ENCODE measurements at places on chromosomes 13 and 19.
A peak's percentile ranks its signal among the peaks of the same experiment; 100 is the strongest.

DNA sequence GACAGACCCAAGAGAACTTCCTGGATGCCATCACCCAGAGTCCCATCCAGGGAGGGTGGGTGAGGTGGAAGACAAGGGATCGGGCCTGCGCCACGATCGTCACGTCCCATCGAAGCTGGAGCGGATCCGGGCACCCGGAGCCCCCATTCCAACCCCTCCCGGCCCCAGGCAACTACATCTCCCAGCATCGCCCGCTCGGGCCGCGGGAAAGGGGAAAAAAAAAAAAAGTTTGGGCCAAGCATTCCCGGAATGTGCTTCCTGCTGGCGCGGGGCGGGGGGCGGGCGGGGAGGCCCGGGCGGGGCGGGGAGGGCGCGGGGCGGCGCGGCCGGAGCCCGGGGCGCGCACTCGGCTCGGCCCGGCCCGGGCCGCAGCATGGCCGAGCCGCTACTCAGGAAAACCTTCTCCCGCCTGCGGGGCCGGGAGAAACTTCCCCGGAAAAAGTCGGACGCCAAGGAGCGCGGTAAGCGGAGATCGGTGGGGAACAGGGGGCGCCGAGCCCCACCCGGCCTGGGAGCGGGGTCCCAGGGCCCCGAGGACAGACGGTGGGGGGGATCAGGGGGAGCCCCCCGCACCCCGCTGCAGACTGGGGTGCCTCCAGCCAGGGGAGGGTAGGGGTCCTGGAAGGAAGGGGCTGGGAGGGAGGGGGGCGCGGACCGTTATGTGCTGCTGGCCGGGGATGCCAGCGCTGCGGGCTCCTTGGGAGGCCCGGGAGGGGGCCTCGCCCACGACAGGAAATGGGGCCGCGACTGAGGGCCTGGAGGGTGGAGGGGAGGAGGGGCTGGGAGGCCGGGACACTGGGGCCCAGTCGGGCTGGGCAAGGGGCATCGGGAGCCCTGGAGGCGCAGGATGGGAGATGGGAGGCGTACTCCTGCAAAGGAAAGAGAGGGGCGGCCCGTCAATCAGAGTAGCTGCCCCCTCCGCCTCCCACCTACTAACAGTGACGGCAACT is at the start of gene SYDE1:
Gene SYDE1, plus strand, starts transcription at position 341 of the 950 bp plus-strand sequence. Its CDS starts 33 bp downstream, at position 374.
- ATAC-seq = peak; percentile 18

GRCh38 chr13:30565658-30566057 is 52.1 kb upstream of the USPL1 start:
- no peak for ATAC-seq

GRCh38 chr19:13355356-13355755 is 150.9 kb downstream of the CACNA1A start:
- ATAC-seq = no peak

DNA sequence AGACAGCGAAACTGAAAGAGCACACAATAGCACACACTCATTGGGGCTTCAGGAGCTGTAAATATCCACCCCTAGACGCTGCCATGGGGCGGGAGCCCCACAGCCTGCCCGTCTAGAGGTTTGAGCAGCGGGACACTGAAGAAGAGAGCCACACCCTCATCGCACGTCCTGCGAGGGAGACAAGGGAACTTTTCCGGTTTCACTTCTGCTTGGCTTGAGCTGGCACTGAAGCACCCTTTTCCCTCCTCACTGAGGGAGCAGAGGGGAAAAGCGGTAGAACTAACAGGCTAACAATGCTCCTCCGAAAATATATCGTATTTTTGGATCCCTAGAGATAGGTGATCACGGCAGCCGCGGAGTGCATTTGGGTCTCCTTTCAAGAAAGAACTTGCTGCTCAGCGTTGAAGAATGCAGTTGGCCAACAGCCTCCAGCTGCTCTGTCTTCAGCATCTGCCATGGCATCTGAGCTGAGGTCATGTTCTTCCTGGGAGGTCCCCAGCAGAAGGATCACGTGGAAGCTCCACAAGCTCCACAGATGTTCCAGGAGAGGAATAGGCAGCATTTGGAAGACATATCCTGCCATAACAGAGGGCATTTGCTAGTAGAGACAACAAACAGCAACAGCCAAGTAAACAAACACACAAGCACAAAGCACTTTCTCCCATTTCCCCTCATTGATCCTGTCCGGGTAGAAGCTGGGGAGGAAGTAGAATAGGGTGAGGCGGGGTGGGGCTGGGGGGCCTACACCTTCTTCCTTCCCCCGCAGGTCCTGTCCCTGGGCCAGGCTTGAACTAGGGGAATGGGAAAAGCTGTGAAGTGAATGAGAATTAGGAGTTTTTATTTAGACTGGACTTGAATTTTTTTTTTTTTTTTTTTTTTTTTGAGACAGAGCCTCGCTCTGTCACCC is 44.8 kb upstream of the ALOX5AP start:
- ATAC-seq = peak; percentile 76

DNA sequence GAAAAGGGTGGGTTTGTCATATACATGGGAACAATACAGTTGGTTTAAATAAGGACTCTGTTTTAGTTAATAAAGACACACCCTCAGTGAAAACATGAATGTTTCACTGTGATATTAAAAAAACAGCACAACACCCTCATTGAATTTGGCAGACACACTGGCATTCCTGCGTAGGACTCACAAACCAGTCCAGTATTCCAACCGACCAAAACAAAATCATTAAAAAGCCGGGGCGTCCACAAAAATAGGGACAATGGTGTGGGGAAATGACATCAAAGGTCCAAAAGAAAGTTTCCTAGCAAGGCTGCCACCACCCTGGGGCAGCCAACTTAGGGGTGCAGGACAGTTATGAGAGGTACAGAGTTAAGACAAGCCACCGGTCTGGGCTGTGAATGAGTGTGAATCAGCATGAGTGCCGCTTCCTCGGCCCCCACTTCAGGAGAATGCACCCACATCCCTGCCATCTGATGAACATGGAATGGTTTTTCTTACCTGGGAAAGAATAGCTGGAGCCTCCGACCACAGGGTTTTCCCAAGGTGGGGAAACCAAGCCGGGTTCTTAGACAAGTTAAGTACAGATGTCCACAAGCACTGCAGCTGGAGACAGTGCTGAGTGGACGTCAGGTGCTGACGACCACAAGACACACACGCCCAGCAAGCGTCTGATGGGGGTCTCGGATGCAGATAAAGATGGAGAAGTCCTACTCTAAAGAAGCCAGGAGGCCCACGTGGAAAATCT is 73.3 kb downstream of the KLF2 start:
- no peak for ATAC-seq

GRCh38 chr19:40165362-40165937 is 25.8 kb upstream of the MAP3K10 start:
- ATAC-seq = peak; percentile 28

GRCh38 chr13:88000239-88000638 is 329.1 kb downstream of the SLITRK5 start:
- no peak for ATAC-seq

- no peak for ATAC-seq
Observed at GRCh38 chr13:42284068-42284467, 12.1 kb downstream of the AKAP11 start.

- no peak for ATAC-seq
Observed at GRCh38 chr13:99293178-99293577, 14.0 kb downstream of the GPR183 start.

GRCh38 chr13:82758044-82758443 is 1124.2 kb downstream of the SLITRK1 start:
- no peak for ATAC-seq

GRCh38 chr19:28351761-28352160 is 861.2 kb downstream of the UQCRFS1 start:
- no peak for ATAC-seq

- no peak for ATAC-seq
Observed at GRCh38 chr13:77448689-77449088, 86.8 kb upstream of the SCEL start.

DNA sequence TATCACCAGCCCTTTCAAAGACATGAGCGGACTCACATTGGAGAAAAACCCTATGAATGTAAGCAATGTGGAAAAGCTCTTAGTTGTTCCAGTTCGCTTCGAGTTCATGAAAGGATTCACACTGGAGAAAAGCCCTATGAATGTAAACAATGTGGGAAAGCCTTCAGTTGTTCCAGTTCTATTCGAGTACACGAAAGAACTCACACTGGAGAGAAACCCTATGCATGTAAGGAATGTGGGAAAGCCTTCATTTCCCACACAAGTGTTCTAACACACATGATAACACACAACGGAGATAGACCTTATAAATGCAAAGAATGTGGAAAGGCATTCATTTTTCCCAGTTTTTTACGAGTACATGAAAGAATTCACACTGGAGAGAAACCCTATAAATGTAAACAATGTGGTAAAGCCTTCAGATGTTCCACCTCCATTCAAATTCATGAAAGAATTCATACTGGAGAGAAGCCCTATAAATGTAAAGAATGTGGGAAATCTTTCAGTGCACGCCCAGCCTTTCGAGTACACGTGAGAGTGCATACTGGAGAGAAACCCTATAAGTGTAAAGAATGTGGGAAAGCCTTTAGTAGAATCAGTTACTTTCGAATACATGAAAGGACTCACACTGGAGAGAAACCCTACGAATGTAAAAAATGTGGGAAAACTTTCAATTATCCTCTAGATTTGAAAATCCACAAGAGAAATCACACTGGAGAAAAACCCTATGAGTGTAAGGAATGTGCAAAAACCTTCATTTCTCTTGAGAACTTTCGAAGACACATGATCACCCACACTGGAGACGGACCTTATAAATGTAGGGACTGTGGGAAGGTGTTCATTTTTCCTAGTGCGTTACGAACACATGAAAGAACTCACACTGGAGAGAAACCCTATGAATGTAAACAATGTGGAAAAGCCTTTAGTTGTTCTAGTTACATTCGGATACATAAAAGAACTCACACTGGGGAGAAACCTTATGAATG is 17.6 kb downstream of the ZNF791 start:
- no peak for ATAC-seq

GRCh38 chr13:98938801-98939200 is 39.1 kb downstream of the DOCK9 start:
- ATAC-seq = no peak

DNA sequence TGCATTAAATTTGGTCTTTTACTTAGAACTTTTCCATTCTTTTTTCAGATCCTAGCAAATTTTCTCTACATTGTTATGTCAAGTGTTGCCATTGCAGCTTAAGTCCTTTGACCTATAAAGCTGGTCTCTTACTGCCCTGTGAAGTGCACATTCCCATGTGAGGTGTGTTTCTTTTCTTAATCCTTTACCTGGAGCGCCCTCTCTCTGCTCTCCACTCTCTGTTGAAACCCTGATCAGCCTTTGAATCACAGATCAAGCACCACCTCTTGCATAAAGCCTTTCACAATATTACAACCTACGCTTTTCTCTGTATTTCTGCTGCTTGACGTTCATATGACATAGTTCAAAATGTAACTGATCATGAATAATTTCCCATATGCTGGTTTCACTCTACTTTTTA is 84.8 kb downstream of the PCDH17 start:
- ATAC-seq = no peak

GRCh38 chr19:12763100-12763499 is 11.5 kb downstream of the BEST2 start:
- ATAC-seq = no peak

- peak; percentile 49 for ATAC-seq
Observed at GRCh38 chr19:14006766-14007562, 844 bp upstream of the RFX1 start.

DNA sequence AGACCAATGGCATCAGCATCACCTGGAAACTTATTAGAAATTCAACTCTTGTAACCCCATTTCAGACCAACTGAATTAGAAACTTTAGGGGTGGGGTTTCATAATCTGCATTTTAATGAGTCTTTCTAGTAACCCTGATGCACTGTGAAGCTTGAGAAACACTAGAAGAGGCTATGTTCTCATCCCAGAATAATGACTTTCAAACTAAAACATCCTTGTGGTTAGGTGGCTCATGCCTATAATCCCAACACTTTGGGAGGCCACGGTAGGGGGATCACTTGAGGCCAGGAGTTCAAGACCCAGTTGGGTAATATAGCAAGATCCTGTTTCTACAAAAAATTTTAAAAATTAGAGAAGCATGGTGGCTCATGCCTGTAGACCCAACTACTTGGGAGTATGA is 402.4 kb downstream of the DLEU7 start:
- no peak for ATAC-seq

DNA sequence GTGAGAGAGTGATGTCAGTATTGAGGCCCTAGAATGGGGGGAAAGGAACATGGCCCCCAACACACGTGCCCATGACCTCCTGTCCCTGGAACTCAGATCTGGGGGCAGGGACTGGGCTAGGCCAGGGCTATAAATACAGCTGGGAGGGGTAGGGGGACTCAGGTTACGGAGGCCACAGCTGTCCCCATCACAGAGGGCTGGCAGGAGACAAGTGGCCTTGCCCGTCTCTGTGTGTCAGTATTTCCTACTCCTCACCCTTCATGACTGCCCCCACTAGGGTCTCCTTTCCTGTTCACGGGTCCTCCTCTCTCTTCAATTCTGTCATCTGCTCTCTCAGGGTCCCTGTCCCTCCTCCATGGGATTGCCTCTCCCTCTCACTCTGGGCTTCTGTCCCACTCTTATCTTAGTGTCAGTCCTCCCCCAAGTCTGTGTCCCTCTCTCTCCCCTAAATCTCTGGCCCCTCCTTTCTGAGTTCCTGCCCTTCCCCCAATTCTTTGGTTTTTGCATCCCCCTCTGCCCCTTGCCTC is 687 bp upstream of the HRC start:
- no peak for ATAC-seq

GRCh38 chr13:28136916-28137315 is 1.4 kb upstream of the PAN3 start:
- no peak for ATAC-seq

- no peak for ATAC-seq
Observed at GRCh38 chr13:79423801-79424642, 18.0 kb upstream of the RBM26 start.

- no peak for ATAC-seq
Observed at GRCh38 chr19:3403489-3404323, 37.3 kb downstream of the NFIC start.

- no peak for ATAC-seq
Observed at GRCh38 chr13:32629313-32629712, 43.1 kb downstream of the PDS5B start.

- ATAC-seq = no peak
Observed at GRCh38 chr13:76663592-76664335, 222.4 kb downstream of the KCTD12 start.

- no peak for ATAC-seq
Observed at GRCh38 chr19:17216058-17216670, 1.0 kb downstream of the USE1 start.

DNA sequence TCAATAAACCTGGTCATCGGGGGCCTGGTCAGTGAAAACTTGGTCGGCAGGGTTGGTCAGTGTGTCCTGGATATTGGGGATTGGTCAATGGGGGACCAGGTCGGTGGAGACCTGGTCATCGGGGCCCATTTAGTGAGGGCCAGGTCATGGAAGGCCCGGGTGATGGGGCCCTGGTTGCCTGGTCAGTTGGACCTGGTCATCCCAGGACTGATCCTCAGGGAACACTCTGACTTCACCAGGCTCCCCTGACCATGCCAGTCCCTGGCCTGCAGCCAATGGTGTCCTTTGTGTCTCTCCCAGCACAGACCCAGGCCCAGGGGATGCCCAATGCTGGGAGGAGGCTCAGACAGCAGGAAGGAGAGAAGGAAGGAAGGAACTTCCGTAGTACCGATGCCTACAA is 42.1 kb upstream of the TPM4 start:
- ATAC-seq = no peak

Measured in stimulated activated memory B cell treated with anti-CD40 and anti-IgM and Interleukin-4, amounts not matched to agents 10 μg/mL and 1 μg/mL and 100 μg/mL, for 72 hours (primary cell).